ENCODE measurements at places on chromosomes 16 and 17.

- DNase-seq: no peak
Measured at GRCh38 chr17:43832168-43832975, 574 bp downstream of the MPP3 start.

GRCh38 chr16:49596648-49597291 is 223.2 kb downstream of the C16orf78 start:
- no peak for DNase-seq

GRCh38 chr16:81582655-81583441 is 138.2 kb downstream of the CMIP start:
- no peak for DNase-seq

DNA sequence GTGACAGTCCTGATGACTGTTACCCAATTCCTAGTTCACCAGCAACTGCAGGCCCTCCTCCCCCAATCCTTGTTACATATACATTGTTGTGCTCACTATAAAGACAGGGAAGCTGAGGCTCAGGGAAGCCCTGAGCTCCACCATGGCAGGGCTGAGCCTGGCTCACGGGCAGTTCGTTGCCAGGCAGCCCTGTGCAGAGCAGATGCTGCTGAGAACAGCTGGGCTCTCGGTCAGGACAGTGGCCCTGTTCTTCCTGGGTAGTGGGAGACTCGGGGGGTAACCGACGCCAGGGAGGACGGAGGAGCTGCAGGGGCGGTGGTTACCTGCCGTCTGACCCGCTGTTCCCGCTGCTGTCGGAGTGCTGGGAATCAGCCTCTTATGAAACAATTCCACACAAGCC is 80.9 kb upstream of the ZNF469 start:
- DNase-seq: no peak

GRCh38 chr17:67443931-67444595 is 67.0 kb downstream of the PITPNC1 start:
- no peak for DNase-seq

Measured in activated T-helper 1 cell treated with anti-CD3 and anti-CD28 coated beads, Interleukin-2, amount 50 U/mL, for 16 hours (primary cell).